ENCODE measurements at places on chromosomes 7 and 10.

- DNase-seq = no peak
Observed at GRCh38 chr10:79339266-79339665, 8.0 kb upstream of the PPIF start.

- no peak for DNase-seq
Observed at GRCh38 chr7:153920126-153920525, 132.1 kb upstream of the DPP6 start.

- DNase-seq = no peak
Observed at GRCh38 chr10:61981460-61981859, 80.0 kb downstream of the ARID5B start.

DNA sequence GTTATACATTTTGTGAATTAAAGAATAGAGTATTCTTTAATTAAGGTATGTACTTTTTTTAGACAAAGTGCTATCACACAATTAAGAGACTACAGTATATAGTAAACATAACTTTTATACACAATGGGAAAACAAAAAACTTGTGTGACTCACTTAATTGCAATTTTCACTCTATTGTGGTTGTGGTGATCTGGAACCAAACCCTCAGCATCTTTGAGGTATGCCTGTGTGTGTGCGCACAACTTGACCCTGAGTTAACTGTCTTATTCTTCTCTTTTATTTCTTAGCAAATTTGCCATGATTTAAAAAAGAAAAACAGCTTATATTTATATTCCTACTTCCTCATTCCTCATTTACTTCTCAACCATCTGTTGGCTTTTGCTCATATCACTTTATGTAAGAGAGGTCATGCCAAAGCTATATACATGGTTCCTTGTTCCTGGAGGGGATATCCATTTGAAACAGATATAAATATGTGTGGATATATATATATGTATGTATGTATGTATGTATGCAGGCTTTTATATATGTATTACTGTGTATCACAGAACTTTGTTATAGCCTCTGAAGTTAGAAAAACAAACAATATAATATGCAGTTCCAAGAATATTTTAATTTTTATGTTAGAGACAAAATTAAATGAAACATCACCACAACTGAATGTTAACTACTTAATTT, 259.5 kb upstream of the HGF start:
- no peak for DNase-seq

- DNase-seq = no peak
Observed at GRCh38 chr7:98568891-98569290, 48.2 kb upstream of the NPTX2 start.

DNA sequence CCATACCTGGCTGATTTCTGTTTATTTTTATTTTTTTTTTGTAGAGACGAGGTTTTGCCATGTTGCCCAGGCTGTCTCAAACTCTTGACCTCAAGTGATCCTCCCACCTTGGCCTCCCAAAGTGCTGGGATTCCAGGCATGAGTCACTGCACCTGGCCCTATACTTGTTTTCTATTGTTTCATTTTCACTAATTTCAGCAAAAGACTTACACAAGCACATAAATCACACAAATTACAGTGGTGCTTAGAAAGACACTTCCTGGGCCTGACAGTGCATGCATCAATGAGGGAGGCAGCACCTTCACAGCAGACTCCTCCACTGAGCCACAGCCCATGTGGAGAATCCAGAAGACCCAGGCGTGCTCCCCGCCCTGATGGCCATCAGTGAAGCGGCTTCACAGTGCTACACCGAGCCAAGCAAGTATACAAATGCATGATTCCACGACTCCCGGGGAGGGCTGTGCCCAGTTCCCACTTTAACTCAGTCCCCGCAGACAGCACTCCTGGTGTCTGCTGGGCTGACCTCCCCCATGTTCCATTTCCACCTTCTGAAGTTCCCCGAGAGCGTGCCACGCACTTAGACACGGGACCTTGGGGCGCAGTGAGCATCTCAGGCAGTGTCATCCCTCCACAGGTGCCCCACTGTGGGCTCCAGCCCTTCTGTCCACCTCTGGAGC, 20.6 kb downstream of the PITRM1 start:
- DNase-seq = no peak

GRCh38 chr10:93190372-93190771, 116.7 kb downstream of the CYP26A1 start:
- DNase-seq = no peak

GRCh38 chr10:113594652-113595051, 41.8 kb downstream of the HABP2 start:
- no peak for DNase-seq
